ENCODE measurements at places on chromosomes 12 and 14.
A peak's percentile ranks its signal among the peaks of the same experiment; 100 is the strongest.

DNA sequence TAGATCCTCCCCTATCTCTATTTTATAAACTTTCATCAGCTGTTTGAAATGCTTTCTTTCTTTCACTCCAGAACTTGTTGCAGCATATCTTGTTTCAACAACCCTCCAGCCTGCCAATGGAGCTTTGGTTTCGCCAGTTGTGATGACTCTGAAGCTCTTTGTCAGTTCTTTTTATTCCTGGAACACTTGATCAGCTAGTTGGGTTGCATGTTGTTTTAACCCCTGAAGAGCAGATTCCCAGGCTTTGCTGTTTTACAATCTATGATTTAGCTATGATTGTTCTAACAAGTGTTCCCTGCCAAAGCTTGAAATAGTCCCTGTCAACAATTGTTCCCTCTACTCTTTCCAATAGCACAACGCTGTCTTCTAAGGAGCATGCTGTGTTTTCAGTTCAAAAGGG, 50.6 kb upstream of the FUT8 start:
- peak; percentile 83 for DNase-seq

DNA sequence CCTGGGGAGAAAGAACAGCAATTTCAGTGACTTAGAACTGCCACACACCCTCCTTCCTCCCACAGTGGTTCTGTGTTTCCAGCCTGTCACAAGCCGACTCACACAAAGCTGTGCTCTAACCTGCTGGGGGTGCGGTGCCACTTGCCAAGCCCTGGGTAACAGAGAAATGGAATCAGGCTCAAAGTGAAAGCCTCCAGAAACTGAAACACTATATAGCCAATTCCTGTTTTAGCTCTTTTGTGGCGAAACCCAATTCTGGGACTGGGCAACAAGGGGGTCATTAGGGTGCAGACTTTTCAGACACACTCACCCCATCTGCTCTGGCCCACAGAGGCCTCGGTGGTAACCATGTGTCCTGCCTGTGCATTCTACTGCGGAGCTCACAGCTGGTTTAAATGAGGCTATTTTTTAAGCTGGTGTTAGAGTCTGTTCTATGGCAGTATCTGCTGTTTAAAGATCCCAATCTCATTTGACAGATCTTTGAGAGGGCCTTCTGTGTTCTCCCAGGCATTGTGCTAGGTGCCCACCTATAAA, 15.2 kb upstream of the ACTR6 start:
- peak; percentile 34 for DNase-seq

GRCh38 chr12:121613462-121613861, 12.9 kb upstream of the ORAI1 start:
- no peak for DNase-seq

- DNase-seq: no peak
Observed at GRCh38 chr14:26199096-26199495, 398.7 kb downstream of the NOVA1 start.

- DNase-seq: no peak
Observed at GRCh38 chr14:30020271-30020670, 92.6 kb upstream of the PRKD1 start.
